Subcutaneous preadipocyte (primary cell): ENCODE measurements at places on chromosomes 2 and 18. TPM values are rescaled to one million over a fixed set of nuclear protein-coding genes. Genes with fewer than 3 reads are reported as not detected.

Gene SH2D6
- total RNA-seq, result under 0.01 TPM in 1 of 2 replicates, not detected in the other

Gene GPR39
- total RNA-seq, result 2.9 and 16.4 TPM in 2 replicates

Gene IL1RN
- 0.37 TPM in 1 of 2 replicates, not detected in the other for total RNA-seq

Gene BCL2
- total RNA-seq, result 2.6 and 5.3 TPM in 2 replicates

Gene DES
- 0.39 and 0.73 TPM in 2 replicates for total RNA-seq

Gene RNF152
- total RNA-seq, result 0.37 and 1.2 TPM in 2 replicates

Gene POTEC
- not detected in 2 replicates for total RNA-seq

Gene FAM110C
- not detected in 2 replicates for total RNA-seq

Gene ARID5A
- 4.1 and 5.1 TPM in 2 replicates for total RNA-seq

Gene NEB
- total RNA-seq, result 0.20 and 0.73 TPM in 2 replicates

Gene SPRED2
- 15.4 and 30.5 TPM in 2 replicates for total RNA-seq

Gene CHST9
- not detected in 2 replicates for total RNA-seq

Gene CDH7
- not detected in 2 replicates for total RNA-seq
